ENCODE measurements at places on chromosomes 7 and 10.
A peak's percentile ranks its signal among the peaks of the same experiment; 100 is the strongest.

DNA sequence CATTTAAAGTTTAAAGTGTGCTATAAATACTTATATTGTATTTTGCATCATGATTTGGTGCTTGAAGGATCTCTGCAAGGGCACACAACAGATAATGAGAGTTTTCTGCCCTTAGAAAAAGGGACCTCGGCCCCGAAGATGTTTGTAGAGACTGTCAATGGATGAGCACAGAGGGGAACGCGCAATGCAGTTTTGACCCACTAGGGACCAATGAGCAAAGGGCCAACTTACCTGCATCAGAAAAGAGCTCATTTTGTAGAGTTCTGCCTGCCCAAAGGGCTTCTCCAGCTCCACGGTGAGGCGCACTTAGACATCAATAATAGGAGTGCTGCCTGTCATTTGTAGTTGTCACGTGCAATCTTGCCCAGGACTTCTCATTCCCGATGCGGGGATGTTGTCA, 91.1 kb downstream of the BUB3 start:
- no peak for DNase-seq

DNA sequence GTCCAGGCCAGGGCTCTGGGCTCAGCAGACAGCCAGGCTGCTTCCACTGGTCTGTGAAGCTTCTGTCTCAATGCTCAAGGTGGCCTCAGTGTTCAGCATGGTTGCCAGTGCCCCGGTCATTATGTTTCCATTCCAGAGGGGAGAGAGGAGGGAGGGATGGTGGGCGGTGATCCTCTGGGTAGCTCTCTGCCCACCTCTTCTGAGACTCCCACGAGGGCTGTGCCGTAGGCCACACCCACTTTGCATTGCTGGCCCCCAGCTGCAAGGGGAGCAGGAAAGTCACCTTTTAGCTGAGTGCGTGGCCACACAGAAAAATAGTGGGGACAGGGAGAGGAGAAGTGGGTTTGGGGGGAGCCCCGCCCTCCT, 42.5 kb downstream of the FOXK1 start:
- no peak for DNase-seq

GRCh38 chr10:34626158-34626880, 188.8 kb downstream of the PARD3 start:
- no peak for DNase-seq

DNA sequence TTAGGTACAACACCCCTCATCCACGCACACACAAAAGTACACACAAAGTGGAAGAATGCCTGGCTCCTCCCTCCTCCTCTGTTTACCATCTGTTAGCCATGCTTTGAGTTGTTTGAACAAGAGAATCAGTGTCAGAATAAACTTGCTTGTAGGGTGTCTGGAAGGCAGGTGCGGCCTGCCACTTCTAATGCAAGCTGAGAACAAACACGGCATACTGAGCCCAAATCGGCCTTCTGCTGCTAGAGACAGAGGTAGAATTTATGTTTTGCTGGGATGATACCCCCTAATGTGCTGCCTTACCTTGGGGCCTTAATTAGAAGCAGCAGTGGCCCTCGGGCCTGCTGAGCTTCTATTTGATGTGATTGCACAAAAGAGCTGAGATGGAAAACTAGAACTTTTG, 24.9 kb upstream of the FAM180A start:
- no peak for DNase-seq

DNA sequence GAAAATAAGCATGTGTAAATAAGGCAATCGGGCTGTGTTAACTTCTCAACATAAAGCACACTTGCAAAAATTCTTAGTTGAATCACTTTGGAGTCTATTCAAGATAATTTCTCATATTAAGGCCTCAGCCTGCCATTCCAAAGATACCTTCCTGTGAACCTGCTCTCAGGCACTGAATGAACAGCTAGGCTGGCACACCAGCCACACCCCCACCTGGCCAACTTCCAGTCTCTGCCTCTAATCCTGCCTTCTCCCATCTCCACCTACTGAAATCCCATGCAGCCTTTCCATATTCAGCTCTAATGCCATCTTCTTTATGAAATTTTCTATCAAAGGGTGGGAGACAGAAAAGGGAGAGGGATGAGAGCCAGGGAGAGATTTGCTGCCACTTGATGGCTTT, 17.1 kb upstream of the MACROH2A2 start:
- no peak for DNase-seq

DNA sequence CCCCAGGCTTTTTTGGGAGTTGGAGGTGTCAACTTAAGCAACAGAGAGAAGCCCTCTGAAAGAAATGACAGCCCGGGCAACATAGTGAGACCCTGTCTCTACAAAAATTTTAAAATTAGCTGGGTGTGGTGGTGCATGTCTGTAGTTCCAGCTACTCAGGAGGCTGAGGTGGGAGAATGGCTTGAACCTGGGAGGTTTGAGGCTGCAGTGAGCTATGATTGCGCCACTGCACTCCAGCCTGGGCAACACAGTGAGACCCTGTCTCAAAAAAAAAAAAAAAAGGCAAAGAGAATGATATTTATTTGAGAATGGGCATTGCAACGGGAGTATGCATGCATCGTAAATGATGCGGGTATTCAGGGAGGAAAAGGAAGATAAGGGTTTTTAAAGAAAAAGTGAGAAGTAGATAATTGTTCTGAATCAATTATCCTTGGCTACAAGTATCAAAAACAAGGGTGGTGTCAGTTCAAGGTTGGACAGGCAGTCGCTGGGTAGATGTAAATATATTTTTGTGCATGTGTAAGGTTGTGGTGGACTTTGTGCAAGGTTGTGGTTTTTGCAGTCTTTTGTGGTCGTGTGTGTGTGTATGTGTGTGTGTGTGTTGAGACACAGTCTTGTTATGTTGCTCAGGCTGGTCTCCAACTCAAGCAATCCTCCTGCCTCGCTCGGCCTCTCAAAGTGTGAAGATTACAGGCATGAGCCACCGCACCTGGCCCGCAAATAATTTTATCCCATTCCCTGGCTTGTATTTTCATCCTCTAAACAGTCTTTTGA, 65.6 kb downstream of the COL26A1 start:
- no peak for DNase-seq

DNA sequence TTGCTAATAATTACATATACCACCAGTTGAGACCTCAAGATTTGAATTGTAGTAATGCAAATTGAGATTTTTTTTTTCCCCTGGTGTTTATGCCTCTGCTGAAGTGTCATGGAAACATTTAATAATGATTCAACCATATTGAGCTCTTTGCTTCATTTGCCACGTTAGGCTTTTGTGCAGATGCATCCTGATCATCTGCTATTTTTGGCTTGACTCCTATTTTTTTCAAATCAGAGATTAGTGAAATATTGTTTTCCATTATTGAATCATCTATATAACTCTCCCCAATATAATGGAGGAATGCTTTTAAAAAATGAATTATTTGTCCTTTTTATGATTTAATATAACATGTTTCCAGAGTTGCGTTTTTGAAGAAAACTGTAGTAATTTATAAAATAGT, 115.1 kb downstream of the SRI start:
- no peak for DNase-seq

- DNase-seq: no peak
Measured at GRCh38 chr7:1493571-1493970, 10.6 kb downstream of the INTS1 start.

DNA sequence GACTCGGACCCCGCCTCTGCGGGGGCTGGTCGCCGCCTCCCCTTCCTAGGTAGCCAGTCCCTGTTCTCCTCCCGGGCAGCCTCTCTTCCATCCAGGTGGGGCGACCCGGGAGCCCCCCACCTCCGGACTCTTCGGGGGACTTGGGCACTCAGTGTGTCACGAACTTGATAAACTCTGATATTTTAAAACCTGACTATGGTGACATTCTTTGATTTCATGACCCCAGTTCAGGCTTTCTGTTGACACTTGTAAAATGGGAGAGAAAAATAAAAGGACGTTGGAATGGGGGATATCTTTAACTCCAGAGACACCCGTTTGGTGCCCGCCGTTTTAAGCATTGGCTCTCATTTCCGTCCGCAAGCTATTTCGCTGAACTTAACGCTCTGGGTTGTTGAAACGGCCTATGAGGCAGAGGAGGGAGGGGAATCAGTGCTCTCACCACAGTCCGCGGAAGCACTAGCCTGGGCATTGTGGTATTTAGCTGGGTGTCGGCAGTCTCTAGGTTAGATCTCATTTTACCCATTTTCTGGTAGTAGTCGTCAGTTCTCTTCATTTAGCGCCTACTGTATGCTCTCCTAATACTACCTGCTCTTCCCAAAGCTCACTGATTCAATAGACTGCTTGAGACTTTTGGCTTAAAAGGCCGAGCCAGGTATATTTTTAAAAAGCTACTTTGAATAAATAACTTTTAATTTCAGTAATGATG, 738 bp downstream of the VPS26A start:
- peak; percentile 71 for DNase-seq

DNA sequence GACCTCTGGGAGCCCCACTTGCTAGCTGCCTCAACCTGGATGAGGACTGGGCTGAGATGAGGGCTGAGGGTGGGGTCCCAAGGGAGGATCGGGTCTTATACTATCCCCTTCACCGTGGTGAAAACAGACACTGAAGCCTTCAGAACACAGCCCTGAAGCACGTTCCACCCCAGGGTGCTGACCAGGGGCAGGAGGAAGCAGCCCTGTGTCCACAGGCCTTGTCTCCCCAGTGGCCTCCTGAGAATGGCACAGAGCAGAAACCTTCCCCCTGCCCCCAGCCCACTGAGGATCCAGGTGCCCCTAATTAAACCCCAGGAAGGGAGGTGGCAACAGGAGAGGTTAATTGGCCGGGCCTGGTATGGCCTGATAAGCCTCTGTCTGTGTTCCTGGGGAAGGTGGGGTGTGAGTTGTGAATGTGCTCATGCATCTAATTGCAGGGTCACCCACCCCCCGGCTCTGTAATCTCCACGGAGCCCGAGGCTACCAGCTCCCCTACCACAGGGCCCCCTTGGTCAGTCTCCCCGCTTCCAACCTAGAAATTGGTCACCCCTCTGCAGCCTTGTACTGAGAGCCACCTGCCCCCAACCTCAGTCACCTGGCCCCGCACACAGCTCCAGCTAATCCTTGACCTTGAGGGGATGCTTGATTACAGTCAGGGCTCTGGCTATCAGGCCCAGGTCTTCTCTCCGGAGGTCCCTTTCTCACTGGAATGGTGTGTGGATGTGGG, 159.0 kb upstream of the UNC5B start:
- DNase-seq: no peak

DNA sequence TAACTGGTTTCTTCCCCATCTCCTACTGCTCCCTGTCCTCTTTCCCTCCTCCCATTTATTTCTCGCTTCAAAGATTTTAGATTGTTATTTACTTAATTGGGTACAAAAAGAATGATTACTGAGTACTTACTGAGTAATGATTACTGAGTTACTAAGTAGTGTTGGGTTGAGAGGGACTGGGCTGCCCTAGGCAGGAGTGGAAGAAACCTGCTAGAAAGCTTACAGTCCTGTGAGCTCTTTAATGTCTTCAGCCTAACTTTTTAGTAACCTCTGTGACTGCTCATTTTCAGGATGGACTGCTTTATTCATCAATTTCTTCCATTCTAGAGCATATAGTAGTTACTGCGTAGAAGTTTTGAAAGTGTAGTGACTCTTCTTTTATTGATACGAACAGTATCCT, 7.6 kb downstream of the PHF14 start:
- DNase-seq: no peak

GRCh38 chr7:107972941-107973376, 30.0 kb downstream of the LAMB1 start:
- DNase-seq: peak; percentile 94

- peak; percentile 53 for DNase-seq
Measured at GRCh38 chr7:51160990-51161615, 155.5 kb downstream of the COBL start.

GRCh38 chr10:121493521-121493920, 104.7 kb downstream of the FGFR2 start:
- DNase-seq: no peak

DNA sequence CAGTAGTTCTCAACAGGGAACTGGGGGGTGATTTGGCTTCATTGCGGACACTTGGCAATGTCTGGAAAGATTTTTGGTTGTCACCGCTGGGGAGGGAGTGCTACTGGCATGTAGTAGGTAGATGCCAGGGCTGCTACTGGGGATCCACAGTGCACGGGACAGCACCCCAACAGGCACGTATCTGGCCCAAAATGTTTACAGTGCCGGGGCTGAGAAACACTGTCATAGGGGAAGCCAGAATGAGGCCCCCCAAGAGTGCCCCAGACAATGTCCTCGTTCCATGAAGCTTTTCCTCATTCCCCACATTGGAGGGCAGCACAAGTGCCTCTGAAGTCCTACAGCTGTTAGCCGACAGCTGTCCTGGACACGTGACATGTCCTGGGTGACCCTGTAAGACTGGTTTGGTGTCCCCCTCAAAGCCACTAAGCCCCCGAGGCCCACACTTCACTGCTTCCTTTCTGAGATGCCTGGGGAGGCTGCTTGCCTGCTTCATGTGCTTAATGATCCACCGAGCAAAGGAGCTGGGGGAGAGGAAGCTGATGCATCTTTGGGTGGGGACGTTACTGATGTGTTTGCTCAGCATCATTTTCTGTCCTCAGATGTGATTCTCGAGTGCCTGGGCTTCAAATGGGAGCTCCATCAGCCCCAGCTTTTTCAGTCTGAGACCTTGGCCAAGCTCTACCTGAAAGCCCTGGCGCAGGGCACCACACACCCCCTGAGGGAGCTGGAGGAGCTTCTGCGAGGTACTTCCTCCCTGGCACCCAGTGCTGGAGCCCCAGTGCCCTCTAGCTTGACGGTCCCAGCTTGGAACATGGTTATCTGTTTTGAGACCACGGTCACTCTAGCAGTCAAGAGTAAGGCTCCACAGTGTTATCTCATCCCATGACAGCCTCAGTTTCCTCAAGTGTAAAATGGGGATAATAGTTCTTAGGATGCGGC, 14.7 kb downstream of the BTBD16 start:
- DNase-seq: no peak

DNA sequence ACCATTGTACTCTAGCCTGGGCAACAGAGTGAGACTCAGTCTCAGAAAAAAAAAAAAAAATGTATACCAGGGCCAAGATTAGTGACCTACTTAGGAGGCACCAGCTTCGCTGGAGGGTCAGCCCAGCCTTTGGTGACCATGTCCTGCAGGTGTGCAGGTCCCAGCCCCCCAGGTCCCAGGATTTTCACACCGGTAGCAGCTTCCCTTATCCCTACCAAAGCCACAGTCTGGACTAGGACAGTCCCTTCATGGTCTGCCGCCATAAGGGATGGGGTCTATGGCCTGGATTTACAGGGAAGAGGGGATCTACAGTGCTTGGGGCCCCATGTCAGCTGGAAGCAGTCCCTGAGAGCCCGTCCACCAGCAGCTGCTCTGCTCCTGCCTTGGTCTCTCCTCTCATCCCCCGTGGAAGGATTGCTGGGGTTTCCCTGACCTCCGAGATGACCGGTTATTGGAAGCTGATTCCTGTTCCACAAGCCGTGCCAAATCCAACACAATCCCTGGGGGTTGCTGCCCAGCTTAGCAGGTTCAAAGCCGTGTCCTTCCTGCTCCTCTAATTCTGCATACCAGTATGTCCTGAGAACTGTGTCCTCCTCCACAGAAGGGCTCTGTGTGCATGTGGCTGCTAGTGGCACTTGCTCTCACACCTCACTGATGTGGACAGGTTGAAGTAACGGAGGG, 11.0 kb upstream of the NDUFB2 start:
- no peak for DNase-seq

- peak; percentile 18 for DNase-seq
Measured at GRCh38 chr10:73494877-73495225, 973 bp downstream of the PPP3CB start.
